ENCODE measurements at places on chromosomes 11 and 22. TPM values are rescaled to one million over a fixed set of nuclear protein-coding genes. Genes with fewer than 3 reads are reported as not detected.

- H3K4me3 ChIP-seq: no peak overlapping the region
- no peaks in the 10 kb centered on the region for H3K27me3 ChIP-seq
These were observed 81.8 kb downstream of the DGCR2 start for GRCh38 chr22:19040391-19040861.

GRCh38 chr22:39317084-39317774 lies 2.2 kb downstream of the RPL3 start:
- peak overlapping the region; percentile 99 for H3K4me3 ChIP-seq
- 0 out of 2 replicates have a peak overlapping the region, but pooled peaks have one; percentile 3 for H3K27ac ChIP-seq
- peaks cover 67% of the 10 kb centered on the region for H3K36me3 ChIP-seq
- no peaks in the 10 kb centered on the region for H3K4me1 ChIP-seq

GRCh38 chr11:23590596-23591308 lies 730.5 kb upstream of the CCDC179 start:
- H3K4me3 ChIP-seq: no peak overlapping the region
- H3K27ac ChIP-seq: no peak overlapping the region
- no peaks in the 10 kb centered on the region for H3K4me1 ChIP-seq
- no peaks in the 10 kb centered on the region for H3K27me3 ChIP-seq
- H3K36me3 ChIP-seq: no peaks in the 10 kb centered on the region

GRCh38 chr11:7590529-7590928 lies 76.7 kb downstream of the PPFIBP2 start:
- H3K36me3 ChIP-seq: no peaks in the 10 kb centered on the region
- H3K27me3 ChIP-seq: no peaks in the 10 kb centered on the region
- DNase-seq: no peak
- no peak overlapping the region for H3K4me3 ChIP-seq
- peaks cover 5% of the 10 kb centered on the region for H3K4me1 ChIP-seq

DNA sequence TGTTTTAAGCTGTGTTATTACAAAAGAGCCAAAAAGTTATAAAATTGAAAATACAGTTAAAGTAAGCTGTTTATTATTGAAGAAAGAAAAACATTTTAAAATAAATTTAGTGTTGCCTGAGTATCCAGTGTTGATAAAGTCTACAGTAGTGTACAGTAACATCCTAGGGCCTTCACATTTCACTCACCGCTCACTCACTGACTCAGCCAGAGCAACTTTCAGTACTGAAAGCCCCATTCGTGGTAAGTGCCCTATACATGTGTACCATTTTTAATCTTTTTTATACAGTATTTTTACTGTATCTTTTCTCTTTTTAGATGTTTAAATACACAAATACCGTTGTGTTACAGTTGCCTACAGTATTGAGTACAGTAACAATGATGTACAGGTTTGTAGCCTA lies 35.0 kb downstream of the POLD3 start:
- no peak for DNase-seq
- H3K36me3 ChIP-seq: peaks cover 15% of the 10 kb centered on the region
- H3K27me3 ChIP-seq: no peaks in the 10 kb centered on the region

- H3K27ac ChIP-seq: no peak overlapping the region
- no peaks in the 10 kb centered on the region for H3K4me1 ChIP-seq
- no peak for DNase-seq
- no peaks in the 10 kb centered on the region for H3K36me3 ChIP-seq
- H3K4me3 ChIP-seq: no peak overlapping the region
- no peaks in the 10 kb centered on the region for H3K27me3 ChIP-seq
These were observed 118.7 kb downstream of the BBOX1 start for GRCh38 chr11:27159335-27159679.

- no peak for DNase-seq
- no peak overlapping the region for H3K4me3 ChIP-seq
- H3K36me3 ChIP-seq: no peaks in the 10 kb centered on the region
- H3K27me3 ChIP-seq: no peaks in the 10 kb centered on the region
- no peak overlapping the region for H3K27ac ChIP-seq
- H3K4me1 ChIP-seq: peaks cover 17% of the 10 kb centered on the region
These were observed 13.0 kb downstream of the RTN4RL2 start for GRCh38 chr11:57473285-57473841.

- no peak overlapping the region for H3K4me3 ChIP-seq
- H3K4me1 ChIP-seq: no peaks in the 10 kb centered on the region
- no peak overlapping the region for H3K27ac ChIP-seq
- H3K36me3 ChIP-seq: no peaks in the 10 kb centered on the region
- H3K27me3 ChIP-seq: no peaks in the 10 kb centered on the region
These were observed 77.3 kb downstream of the COMMD9 start for GRCh38 chr11:36211761-36212430.

GRCh38 chr11:34904421-34904955 lies 11.7 kb downstream of the APIP start:
- no peak overlapping the region for H3K27ac ChIP-seq
- H3K27me3 ChIP-seq: no peaks in the 10 kb centered on the region
- no peaks in the 10 kb centered on the region for H3K36me3 ChIP-seq
- H3K4me3 ChIP-seq: no peak overlapping the region
- no peaks in the 10 kb centered on the region for H3K4me1 ChIP-seq
- DNase-seq: no peak

DNA sequence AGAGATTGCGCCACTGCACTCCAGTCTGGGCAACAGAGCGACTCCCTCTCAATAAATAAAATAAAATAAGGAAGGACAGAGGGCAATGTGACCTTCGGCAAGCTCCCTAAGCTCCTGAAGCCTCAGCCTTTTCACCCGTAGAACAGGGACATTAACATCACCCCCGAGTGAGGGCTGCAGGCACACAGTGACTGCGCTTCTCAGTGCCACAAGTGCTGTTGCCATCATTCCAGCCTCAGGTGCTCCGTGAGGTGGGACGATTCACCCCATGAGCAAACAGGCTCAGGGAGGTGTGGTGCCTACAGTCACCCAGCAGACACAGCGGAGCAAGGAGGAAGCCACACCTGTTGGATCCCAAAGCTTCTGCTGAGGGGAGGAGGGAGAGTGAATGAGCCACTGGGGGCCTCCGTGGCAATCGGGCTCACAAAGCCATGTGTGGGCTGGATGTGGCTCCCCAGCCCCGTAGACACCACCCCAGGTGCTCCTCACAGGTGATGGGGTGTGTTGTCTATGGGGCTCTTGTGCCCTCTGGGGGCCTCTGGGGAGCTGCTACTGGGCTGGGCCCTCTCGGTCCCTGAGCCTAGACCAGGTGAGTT lies 9.1 kb upstream of the TCF20 start:
- H3K27ac ChIP-seq: no peak overlapping the region
- H3K4me1 ChIP-seq: peaks cover 21% of the 10 kb centered on the region
- no peaks in the 10 kb centered on the region for H3K36me3 ChIP-seq
- peaks cover 27% of the 10 kb centered on the region for H3K27me3 ChIP-seq
- no peak for DNase-seq
- no peak overlapping the region for H3K4me3 ChIP-seq

DNA sequence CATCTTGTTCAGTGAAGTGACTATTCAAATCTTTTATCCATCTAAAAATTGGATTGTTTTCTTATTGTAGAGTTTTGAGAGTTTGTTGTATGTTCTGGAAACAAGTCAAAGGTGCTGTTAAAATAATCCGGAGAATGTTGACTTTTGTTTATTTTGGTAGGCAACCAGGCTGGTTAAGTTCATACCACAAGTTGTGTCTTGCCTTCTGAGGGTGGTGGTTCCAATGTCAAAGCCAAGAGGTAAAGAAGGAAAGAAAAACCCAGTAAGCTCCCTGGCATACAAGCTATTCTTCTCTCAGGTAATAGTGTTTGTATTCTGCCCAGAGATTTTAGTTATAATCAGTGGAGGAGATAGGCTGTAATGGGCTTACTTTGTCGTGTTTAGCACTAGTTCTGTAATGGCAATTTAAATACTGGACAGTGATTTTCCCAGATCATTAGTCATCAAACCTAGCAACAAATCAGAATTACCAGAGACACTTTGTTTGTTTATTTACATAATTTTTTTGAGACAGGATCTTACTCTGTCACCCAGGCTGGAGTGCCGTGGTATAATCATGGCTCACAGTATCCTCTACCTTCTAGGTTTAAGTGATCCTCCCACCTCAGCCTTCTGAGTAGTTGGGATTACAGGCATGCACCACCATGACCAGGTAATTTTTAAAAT lies 15.1 kb upstream of the CSRP3 start:
- H3K36me3 ChIP-seq: no peaks in the 10 kb centered on the region
- H3K4me3 ChIP-seq: no peak overlapping the region
- H3K27ac ChIP-seq: no peak overlapping the region
- no peaks in the 10 kb centered on the region for H3K27me3 ChIP-seq

Gene DCUN1D5
- 95.8 TPM for total RNA-seq

Gene OR10D3
- total RNA-seq: not detected

Gene MS4A15
- 0.17 TPM for total RNA-seq

Gene OR51B2
- total RNA-seq: not detected

Measured in H1 (cell line).